ENCODE measurements at places on chromosomes 1 and 21. TPM values are rescaled to one million over a fixed set of nuclear protein-coding genes. Genes with fewer than 3 reads are reported as not detected.

Gene B4GALT2
- 57.2 TPM for total RNA-seq

Gene NES
- 46.1 TPM for total RNA-seq

Gene ARHGEF10L
- total RNA-seq = 5.0 TPM

Gene GBP7
- not detected for total RNA-seq

Gene TMEM82
- total RNA-seq = not detected

Gene SYNJ1
- 8.3 TPM for total RNA-seq

Gene KCNJ6
- under 0.01 TPM for total RNA-seq

DNA sequence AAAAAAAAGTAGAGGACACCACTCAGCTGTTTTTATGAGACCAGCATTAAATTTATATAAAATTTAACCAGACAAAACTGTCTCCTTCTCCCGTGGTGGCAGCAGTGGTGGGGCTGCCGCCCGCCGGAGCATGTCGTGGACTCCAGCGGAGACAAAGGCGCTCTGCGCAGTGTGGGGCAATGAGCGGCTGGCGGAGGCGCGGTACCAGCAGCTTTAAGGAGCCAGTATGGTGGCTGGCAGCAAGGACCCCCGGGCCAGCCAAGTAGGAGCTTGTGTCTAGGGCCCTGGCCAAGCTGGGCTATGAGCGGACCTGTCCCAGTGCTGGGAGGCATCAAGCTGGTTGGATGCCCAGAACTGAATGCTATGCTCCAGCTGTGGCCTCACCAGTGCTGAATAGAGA, 2102.9 kb downstream of the NCAM2 start:
- DNase-seq = no peak

DNA sequence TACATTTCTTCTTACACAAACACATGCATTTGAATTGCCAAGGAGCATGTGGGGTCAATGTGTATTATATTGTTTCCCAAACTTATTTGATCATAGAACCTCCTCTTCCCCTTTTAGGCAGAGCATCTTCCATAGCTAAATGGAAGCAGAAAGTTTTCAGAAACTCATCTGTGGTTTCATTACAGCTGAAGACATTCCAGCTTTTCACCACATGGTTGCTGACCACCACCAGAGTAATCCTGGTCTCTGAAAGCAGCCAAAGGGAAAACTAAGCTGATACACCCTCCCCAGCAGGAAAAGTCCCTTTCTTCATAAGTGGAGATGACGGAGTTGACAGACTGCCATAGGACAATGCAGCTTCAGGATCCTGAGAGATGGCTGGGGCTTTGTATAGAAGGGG, 30.2 kb upstream of the OTUD3 start:
- no peak for DNase-seq

- no peak for DNase-seq
Observed at GRCh38 chr1:12326986-12327385, 97.2 kb downstream of the VPS13D start.

GRCh38 chr1:216533776-216534175, 110.5 kb upstream of the USH2A start:
- no peak for DNase-seq

GRCh38 chr1:47926461-47926999, 70.7 kb downstream of the TRABD2B start:
- DNase-seq = no peak

GRCh38 chr1:43455213-43455889, 1.6 kb upstream of the HYI start:
- no peak for DNase-seq

GRCh38 chr1:174406421-174406820, 41.3 kb upstream of the GPR52 start:
- no peak for DNase-seq

DNA sequence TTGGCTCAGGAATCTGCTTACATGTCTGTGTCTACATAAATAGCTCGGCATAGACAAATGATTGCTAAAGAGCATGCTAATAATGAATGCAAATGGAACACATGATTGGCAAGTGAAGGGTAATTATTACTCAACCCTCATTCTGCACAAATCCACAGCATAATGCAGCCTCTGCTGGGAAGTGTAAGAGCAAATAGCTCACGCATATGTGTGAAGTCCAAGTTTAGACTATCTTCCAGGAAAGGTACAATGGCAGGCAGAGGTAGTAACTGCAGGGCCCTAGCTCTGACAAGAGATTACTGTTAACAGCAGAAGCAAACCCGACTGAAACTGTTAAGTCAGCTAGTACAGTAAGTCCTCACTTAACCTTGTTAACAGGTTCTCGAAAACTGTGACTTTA, 7.0 kb upstream of the IL6R start:
- no peak for DNase-seq

GRCh38 chr1:238639861-238640260, 746.5 kb upstream of the CHRM3 start:
- no peak for DNase-seq

DNA sequence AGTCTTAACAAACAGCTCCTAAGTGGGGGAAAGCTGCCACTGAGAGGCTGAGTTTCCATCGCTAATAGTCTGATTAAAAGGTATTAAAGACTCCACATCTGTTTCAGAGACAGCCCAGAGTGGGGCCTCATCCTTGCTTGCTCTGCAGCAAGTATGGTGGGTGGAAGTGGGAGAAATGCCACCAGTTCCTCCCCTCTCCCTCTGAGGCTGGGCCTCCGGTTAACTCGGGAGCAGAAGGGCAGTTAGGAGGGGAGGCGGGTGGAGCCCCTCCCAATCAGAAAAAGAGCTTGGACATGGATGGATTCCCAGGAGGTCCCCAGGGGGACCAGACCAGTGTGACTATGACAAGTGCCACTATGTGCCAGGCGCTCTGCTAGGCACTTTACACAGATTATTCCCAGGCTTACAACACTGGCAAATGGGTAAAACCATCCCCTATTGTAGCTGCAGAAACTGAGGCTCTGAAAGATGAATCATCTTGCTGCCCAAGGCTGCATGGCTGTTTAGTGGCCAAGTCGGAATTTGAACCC, 11.4 kb upstream of the ASCL5 start:
- DNase-seq = no peak

GRCh38 chr21:31838586-31839355, 34.0 kb upstream of the HUNK start:
- DNase-seq = no peak

DNA sequence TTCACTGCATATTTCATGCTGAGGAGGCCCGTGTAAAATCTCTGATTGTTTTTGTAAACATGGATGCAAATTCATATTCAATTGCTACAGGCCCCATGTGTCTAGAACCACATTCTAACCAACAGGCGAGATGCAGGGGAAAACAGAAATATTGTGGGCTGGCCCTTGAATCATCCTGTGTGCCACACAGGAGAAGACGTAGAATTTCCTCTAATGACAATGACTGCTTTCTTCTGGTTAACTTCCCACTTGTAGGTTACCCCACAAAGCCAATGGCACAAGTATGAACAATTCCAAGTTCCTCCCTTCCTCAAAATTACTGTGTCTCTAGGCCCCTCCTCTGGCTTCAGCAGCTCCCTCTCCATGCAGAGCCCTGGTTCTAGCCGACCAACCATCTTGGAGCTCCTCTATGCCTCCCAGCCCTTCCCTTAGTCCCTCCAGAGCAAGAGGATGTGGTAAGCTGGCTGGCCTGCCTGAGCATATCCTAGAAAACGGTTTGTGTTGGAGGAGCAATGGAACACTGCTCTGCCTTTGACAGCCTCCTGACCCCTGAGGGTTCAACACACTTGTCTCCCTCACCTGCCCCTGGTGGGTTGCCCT, 205.2 kb downstream of the HS2ST1 start:
- no peak for DNase-seq

- DNase-seq = peak; percentile 51
Observed at GRCh38 chr1:206725109-206725963, 40.6 kb downstream of the MAPKAPK2 start.

DNA sequence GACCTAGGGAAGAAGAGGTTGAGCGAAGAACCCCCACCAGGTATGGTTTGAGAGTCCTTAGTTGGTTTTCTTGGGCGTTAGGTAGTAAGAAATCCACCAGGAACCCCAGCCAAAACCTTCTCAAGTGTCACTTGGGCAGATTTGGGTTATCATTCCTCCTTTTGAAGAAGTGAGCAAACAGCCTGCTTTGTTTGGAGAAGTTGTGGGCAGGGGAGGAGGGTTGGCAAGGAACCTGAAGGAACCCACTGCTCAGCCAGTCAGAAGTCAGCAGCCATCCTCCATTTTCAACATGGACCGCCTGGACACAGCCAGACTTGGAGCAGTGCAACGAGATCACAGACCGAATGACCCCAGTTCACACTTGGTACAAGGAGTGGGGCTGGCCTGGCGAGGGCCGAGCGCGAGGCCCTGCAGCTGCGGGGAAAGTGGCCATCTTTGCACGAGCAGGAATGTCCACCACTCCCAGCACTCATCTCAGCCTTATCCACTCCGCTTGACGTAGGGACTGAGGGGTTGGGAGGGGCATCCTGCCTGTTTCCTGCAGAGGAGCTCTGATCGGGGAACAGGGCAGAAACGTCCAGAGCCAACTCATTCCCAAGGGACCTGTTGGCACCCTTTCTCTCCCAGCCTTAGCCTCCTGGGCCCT, 7.2 kb downstream of the ADPRS start:
- DNase-seq = no peak

DNA sequence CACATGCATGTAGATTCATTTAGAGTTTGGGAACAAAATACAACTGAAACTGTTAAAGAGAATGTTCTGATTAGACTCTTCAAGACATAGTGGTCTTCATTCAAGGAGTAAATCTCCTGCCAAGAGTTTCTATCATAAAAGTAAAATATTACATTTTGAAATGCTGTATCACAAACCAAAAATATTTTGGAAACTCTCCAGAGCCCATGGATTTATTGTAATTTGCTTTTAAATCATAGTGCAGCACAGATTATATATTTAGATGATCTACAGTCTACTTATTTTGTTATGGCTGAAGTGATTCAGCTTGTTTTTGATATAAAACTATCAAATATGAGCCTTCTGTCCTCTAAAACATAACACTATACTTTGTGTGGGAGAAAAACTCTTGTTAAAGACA, 105.3 kb downstream of the DISP1 start:
- no peak for DNase-seq

DNA sequence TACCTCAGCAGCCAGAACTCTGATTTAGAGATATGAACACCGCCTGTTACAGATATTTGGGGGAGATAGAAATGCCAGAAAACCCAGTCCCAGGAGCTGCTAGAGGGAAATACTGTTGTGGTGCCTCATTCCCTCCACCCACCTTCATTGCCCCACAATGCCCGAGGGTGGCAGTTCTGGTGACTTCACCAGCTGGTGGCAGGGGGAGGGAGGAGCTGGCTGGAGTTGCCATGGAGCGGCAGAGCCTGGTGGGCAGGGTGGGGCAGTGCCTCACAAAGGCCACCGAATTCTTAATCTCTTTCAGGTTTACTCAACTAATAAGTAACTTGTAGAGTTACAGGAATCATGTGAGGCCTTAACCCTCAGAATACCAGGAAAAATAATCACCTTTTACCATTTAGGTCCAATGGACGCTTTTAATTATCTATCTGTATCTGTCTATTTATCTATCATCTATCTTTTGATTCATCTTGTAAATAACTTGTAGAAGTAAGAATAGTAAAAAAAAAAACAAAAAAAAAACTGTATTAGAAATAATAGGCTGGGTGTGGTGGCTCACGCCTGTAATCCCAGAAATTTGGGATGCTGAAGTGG, 11.7 kb upstream of the S100A11 start:
- DNase-seq = no peak

- no peak for DNase-seq
Observed at GRCh38 chr21:45613881-45614280, 29.6 kb upstream of the PCBP3 start.

DNA sequence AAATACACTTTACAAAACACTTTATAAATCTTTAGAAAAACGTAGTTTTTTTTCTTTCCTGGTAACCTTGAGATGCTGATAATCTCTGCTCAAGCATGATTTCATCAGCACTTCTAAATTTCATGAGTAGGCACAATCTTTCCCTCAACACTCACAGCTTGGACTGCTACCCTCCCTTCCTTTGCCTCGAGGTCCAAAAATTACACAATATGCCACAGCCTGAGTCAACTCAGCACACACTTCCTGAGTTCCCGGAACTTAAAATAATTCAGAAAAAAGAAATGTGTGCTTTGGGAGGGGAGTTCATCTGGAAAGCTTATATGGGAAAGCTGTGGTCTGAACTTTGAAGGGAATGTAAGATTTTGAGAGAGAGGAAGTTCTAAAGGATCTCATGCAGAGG, 5.9 kb downstream of the CLCA2 start:
- peak; percentile 93 for DNase-seq

Data from IMR-90 (cell line).